ENCODE measurements at places on chromosomes 7 and 10.

GRCh38 chr10:33716501-33717267 lies 382.2 kb upstream of the NRP1 start:
- no peak for DNase-seq

GRCh38 chr10:103493362-103493915 lies at the start of gene NEURL1:
NEURL1 (plus strand) TSS chr10:103493705; CDS start chr10:103494388, 683 bp downstream.
- peak; percentile 13 for DNase-seq

DNA sequence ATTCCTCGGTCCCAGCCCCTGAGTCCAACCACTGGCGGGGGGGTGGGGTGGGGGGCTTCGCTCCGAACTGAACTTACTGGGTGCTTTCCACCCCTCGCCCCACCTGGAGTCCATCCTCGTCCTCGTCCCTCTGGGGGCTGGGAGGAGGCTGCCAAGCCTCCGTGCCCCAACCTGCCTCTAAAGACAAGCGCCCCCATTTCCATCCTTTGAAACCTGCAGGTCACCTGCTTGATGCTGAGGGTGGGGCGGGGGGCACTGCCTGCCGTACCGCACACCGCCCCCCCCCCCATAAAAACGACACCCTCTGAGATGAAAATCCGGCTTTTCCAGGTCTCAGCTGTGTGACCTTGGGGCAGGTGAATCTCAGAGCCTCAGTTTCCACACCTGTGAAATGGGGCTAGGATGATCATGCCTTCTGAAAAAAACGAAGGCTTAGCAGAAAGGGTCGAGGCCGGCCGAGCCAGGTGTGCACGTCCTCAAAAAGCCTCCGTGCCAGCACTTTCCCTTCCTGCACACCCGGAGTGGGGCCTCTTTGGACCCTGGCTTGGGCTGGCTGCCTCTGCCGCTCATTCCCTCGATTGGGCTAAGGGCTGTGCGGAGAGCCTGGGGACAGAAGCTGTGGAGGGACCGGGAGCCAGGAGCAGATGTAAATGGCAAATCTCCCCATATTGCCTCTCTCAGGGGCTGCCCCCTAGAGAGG lies 967 bp downstream of the ELFN1 start:
- DNase-seq: no peak

DNA sequence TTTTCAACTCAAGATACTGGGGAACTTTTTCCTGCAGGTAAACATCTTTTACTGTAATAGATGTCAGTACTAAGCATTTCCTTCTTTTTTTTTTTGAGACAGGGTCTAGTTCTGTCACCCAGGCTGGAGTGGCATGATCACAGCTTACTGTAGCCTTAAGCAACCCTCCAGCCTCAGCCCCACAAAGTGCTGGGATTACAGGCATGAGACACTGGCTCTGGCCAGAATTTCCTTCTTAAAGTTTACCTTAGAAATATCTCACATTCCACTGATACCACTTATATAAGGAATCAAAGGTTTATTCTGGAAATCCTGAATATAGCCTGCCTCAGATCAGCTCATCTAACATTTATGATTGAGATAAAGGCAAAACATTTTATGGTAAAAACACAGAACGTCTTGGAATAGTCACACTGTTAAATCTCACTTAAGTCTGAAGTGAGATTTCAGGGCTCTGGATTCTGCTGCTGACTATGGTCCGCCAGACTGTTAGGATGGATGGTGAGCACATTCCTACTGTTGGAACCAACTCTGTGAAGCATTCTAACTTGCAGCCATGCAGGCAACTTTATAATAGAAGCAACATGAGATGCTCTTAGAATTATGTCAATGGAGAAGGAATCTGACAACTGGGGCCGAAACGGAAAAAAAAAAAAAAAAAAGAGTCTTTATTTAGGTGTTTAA lies 151.9 kb downstream of the ZMYND11 start:
- DNase-seq: no peak
